ENCODE measurements at places on chromosomes 6 and 20.

DNA sequence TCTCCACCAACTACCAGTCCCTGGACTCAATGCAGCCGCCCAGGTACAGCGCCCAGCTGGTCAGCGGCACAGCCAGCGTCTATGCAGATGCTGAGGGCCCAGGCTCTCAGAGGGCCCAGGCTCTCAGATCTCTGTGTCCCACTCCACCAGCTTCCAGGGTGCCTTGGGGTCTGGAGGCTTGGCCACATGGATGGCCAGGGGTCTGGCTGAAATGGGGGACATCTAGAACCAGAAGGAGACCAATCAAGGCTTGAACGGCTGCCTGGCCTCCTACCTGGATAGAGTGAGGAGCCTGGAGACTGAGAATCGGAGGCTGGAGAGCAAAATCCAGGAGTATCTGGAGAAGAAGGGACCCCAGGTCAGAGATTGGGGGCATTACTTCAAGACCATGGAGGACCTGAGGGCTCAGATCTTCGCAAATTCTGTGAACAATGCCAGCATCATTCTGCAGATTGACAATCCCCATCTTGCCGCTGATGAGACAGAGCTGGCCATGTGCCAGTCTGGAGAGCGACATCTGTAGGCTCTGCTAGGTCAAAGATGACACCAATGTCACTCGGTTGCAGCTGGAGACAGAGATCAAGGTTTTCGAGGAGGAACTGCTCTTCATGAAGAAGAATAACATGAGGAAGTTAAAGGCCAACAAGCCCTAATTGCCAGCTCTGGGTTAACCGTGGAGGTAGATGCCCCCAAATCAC is 44.1 kb upstream of the GRM4 start:
- no peak for DNase-seq

GRCh38 chr6:14118446-14118845 is 874 bp downstream of the CD83 start:
- peak; percentile 26 for DNase-seq

DNA sequence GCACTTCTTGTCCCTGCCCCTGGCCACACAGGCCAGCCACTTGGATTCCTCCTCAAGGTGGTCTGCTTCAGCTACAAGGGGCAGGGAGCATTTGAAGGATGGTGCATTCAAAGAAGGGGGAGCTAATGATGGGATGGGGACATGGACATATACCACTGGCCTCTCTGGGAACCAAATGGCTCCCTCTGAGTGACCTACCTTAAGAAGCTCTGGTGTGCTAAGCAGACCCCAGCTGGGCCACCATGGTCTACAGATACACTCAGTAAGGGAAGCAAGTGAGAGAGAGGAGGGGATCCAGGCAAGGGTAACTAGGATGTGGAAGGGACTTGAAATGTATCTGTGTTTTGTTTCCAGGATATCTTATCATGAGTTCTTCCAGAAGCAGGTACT is 62.4 kb downstream of the TTI1 start:
- no peak for DNase-seq

GRCh38 chr20:48931527-48932374 is 10.2 kb downstream of the ARFGEF2 start:
- DNase-seq, result no peak

GRCh38 chr20:54368570-54368969 is 106.8 kb upstream of the DOK5 start:
- DNase-seq, result no peak

DNA sequence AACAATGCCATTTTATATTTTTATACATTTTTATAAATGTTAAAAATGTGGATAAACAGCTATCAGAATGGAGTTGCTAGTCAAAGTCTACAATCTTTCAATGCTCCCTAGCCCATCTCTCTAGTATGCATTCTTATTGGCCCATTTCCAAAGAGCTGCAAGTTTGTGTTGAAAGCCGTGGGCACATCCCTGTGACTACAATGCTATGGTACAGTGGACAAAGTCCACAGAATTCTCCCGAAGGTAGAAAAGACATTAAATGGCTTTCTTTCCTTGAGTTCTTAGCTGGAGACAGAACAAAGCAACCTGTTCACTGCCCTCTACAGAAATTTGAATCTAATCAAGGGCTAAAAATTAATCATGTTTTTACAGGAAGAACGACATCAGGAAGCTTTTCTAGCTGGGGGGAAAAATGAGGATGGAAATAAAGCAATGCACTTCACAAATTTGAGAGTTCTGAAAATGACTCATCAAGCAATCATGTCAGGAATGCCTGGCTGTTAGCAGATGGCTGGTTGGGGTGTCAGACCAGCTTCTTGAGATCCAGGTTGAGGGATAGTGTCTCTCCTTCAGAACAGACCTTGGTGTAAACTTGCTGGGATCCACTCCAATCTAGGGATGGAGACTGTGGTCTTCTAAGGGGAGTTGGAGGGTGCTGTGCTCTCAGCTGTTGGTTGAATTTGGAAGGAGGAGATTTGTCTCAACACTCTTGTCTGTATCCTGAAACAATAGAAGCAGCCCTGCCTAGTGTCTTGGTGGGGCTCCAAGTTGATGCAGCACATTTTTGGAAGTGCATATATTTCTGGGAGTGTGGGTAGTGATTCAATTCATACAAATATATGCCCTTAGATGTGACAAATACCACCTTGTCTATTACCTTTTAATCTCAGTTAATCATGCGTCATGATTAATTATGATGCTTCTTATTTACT is 143.4 kb upstream of the PHACTR1 start:
- no peak for DNase-seq

DNA sequence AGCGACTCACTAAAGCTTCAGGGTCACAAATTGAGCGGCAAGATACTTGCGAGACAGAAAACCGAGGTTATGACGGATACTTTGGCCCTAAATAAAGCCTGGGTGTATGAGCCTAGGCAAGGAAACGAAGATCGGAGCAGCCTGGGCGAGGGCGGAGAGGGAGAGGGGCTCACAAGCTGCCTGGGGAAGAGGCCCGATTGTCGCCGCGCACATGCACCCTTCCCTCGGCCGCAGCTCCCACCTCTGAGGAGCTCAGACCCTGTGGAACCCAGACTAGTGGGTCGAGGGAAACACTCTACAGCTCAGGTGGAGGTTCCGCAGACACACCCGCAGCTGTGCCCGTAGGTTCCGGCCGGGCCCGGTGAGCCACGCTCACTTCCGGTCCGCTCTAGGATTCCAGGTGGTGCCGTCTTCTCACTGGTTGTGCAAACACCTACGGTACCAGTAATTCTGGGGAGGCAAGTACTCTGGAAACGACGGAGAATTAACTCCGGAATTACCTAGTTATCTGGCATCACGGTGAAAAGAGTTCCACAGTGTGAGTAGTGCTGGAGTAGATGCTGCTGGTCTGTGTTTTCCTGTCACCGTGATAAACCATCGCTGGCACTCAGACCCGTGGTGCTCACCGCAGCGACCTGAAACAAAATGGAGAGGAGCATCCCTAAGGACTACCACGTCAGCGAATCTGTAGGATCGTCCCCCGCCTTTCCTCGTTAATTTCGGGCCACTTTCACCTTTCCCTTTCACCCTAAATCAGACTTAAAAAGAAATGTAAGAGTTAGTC is 61.5 kb downstream of the GPX5 start:
- peak; percentile 80 for DNase-seq

- DNase-seq, result no peak
Measured at GRCh38 chr6:72809746-72810379, 188.0 kb downstream of the KCNQ5 start.

DNA sequence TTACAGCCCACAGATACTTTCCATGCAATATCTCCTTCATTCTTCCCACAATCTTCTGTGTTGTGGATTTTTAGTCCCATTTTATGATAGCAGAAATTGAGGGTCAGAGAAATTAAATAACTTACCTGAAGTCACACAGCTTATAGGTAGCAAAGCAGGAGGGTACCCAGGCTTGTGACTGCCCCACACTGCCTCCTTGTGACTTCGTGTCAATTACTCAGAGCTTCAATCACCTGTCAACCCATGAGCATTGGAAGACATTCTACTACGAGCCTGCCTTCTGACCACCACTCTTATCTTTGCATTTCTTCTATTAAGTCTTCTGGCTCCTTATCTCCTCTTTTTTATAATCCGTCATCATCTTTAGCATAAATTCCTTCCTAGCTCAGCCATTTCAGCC is 71.6 kb upstream of the NRSN1 start:
- DNase-seq, result no peak

GRCh38 chr6:154514481-154514880 is 4.0 kb upstream of the CNKSR3 start:
- no peak for DNase-seq

DNA sequence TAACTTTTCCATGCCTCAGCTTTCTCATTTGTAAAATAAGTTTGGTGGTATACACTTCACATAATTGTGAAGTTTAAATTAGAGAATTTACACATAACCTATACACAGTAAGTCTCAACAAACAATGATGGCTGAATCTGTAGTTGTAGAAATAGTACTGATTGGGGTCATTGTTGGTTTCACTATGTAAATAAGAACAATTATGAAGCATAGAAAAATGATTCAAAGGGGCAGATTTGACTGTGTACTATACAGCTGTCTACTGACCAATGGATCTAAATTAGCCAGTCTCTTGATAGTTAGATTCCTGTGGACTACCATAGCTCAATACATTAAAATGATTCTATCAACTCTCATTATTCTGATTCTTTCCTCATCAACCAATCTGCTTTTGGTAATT is 181.1 kb upstream of the STXBP5 start:
- DNase-seq, result no peak

- peak; percentile 71 for DNase-seq
Measured at GRCh38 chr20:2206957-2207769, 88.6 kb upstream of the TGM3 start.

GRCh38 chr6:137495703-137496336 is 1.6 kb upstream of the OLIG3 start:
- DNase-seq, result no peak

GRCh38 chr6:129485746-129486145 is 224.2 kb downstream of the ARHGAP18 start:
- DNase-seq, result no peak

GRCh38 chr20:2051946-2052345 is 49.7 kb upstream of the STK35 start:
- no peak for DNase-seq

- DNase-seq, result no peak
Measured at GRCh38 chr20:1320902-1321653, 7.9 kb downstream of the SDCBP2 start.

DNA sequence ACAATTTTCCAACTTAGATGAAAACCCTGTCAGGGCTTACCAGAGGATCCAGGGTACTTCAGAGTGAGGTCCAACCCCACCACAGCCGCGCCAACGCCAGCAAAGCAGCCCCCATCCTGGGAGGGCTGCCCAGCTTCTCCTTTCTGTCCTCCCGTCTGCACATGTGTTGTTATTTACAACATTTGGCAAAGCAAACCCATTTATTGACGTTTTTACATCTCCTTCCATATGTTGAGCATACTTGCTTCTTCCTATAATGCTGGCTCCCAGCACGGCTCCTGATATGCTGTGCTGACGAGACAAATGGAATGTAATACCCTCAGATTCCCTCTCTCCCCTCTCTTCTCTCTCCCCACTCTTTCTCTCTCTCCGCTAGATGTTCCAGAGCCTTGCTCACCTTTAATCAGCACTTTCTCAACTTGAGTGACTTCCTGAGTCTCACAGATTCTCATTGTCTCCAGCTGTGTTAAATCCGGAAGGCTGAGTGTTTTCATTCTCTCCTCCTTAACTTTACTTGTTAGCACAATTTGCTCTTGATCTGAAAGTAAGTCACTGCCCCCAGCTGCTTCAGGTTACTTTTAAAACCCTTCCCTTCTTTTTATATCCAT is 22.7 kb downstream of the RCAN2 start:
- DNase-seq, result no peak

DNA sequence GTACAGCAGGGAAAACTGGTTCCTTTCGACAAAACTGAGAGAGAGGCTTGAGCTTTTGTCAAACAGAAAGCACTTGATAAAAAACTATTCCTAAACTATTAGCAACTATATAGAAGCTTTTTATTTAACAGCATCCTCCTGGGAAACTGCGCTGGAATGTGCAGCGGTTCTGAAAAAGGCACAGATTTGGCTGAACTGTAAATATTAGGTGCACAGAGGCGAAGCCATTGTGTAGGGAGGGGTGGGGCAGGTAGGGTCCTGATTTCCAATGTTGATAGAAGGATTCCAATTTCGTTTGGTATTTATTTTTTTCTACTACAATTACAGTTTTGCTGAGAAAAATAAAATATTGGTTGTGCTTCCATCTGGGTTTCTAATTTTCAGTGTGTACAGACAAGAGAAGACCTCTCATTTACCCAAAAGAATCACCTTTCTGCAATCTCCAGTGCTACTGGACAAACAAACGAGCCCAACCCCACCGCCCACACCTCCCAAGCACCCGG is 698 bp upstream of the SH3BGRL2 start:
- no peak for DNase-seq

- DNase-seq, result no peak
Measured at GRCh38 chr20:22511943-22512910, 72.1 kb downstream of the FOXA2 start.

Measured in activated CD4-positive, alpha-beta T cell treated with anti-CD3 and anti-CD28 coated beads, Interleukin-10, Interleukin-2, amounts not matched to agents 100 ng/mL and 50 ng/mL, durations not matched to agents 16 hours and 8 hours (primary cell).